ENCODE measurements at places on chromosomes 16 and 17.

- H3K27me3 ChIP-seq: no peaks in the 10 kb centered on the region
- H3K4me1 ChIP-seq: no peaks in the 10 kb centered on the region
- H3K27ac ChIP-seq: peak overlapping the region; percentile 92
These were observed 754 bp upstream of the SLFN11 start for GRCh38 chr17:35373984-35374765.

DNA sequence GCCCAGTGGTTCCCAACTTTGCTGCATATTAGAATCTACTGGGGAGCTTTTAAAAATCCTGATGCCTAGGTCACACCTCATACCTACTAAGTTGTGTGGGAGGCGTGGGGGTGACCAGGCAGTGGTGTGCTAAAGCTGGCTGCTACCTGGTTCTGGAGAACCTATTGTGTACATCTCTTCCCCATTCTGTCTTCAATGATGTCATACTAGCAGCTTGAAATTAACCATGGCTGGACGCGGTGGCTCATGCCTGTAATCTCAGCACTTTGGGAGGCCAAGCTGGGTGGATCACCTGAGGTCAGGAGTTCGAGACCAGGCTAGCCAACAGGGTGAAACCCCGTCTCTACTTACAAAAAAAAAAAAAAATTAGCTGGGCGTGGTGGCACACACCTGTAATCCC is 11.3 kb upstream of the NLK start:
- no peak overlapping the region for H3K27ac ChIP-seq
- H3K4me1 ChIP-seq: no peaks in the 10 kb centered on the region
- H3K27me3 ChIP-seq: no peaks in the 10 kb centered on the region
- no peak for DNase-seq
- H3K4me3 ChIP-seq: no peak overlapping the region

DNA sequence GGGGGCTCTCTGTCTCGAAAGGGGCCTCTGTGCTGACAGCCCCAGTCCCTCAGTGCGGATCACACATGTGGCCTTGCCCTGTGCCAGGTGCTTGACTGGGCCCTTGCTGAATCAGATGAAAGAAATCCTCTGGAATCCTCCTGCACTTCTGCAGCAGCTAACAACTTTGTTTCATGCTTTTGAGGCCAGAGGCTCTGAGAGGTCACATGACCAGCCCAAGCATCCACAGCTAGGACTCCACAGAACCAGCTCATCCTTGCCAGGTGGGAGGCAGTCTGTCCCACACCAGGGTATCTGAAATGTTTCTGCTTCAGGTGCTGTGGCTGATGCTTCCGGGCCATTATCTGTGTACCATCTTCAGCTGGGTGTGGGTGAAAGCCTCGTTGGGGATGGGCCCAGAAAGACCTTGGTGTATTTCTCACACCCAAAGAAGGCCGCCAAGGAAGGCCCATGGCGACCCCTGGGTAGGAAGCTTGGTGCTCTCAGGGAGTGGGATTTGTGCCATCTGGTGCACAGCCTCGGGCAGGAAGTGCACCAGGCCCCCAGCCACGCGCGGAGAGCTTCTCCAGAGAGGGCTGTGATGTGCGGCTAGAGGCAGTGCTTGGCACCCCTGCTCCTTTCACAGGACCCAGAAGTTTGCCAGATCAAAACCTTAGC is 143.8 kb downstream of the CLEC16A start:
- no peaks in the 10 kb centered on the region for H3K4me1 ChIP-seq
- H3K27me3 ChIP-seq: no peaks in the 10 kb centered on the region
- no peak for DNase-seq
- H3K4me3 ChIP-seq: no peak overlapping the region
- no peak overlapping the region for H3K27ac ChIP-seq

GRCh38 chr17:48047113-48047740 is 932 bp upstream of the NFE2L1 start:
- DNase-seq: no peak
- peak overlapping the region; percentile 82 for H3K4me3 ChIP-seq

GRCh38 chr16:56334761-56335160 is 90.6 kb downstream of the AMFR start:
- H3K4me3 ChIP-seq: no peak overlapping the region
- DNase-seq: no peak
- H3K27me3 ChIP-seq: no peaks in the 10 kb centered on the region
- no peaks in the 10 kb centered on the region for H3K4me1 ChIP-seq
- peak overlapping the region; percentile 77 for H3K27ac ChIP-seq

- DNase-seq: no peak
- H3K27me3 ChIP-seq: no peaks in the 10 kb centered on the region
- no peak overlapping the region for H3K4me3 ChIP-seq
- H3K36me3 ChIP-seq: peaks cover 22% of the 10 kb centered on the region
- H3K4me1 ChIP-seq: no peaks in the 10 kb centered on the region
- peak overlapping the region; percentile 77 for H3K27ac ChIP-seq
These were observed 46.5 kb downstream of the TEX2 start for GRCh38 chr17:64216338-64217248.

DNA sequence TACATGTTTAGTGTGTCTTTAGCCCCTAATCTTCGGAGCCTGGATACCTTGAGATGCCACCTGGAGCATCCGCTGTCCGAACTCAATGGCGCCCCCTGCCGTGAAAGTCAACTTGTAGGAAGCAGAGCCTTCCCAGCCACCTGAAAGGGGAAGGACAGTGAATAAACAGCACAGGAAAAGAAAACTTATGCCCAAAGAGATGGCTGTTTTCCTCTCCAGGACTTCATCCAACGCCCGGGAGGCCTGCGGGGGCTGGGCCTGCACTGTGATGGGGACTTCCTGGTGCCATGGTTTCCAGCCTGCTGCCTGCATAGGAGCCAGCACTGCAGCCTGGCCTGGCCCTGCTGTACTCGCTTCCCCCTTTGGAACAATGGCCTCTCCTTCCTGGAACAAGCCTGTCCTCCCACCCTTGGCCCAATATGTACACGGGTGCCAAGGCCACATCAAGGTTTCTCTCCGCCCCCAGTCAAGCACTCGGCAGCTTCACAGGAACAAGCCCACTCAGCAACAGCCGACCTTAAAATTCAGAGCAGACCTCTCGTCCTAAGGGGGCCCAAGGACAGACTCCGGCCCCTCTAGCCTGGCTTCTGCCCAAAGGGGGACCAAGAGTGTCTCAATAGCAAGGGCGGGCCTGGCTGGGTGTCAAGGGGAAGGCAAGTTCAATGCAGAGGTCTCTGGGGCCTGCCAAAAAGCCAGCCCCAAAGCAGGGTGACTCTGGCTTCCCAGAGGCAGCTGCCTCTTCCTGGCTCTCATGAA is 4.5 kb upstream of the UNC13D start:
- no peak overlapping the region for H3K4me3 ChIP-seq
- H3K4me1 ChIP-seq: peaks cover 92% of the 10 kb centered on the region
- peak; percentile 67 for DNase-seq
- H3K27me3 ChIP-seq: no peaks in the 10 kb centered on the region
- peak overlapping the region; percentile 67 for H3K27ac ChIP-seq

Measured in right atrium auricular region (tissue), 2 donors.